Uterus (tissue), 4 donors: ENCODE measurements at places on chromosomes 16 and 17.

DNA sequence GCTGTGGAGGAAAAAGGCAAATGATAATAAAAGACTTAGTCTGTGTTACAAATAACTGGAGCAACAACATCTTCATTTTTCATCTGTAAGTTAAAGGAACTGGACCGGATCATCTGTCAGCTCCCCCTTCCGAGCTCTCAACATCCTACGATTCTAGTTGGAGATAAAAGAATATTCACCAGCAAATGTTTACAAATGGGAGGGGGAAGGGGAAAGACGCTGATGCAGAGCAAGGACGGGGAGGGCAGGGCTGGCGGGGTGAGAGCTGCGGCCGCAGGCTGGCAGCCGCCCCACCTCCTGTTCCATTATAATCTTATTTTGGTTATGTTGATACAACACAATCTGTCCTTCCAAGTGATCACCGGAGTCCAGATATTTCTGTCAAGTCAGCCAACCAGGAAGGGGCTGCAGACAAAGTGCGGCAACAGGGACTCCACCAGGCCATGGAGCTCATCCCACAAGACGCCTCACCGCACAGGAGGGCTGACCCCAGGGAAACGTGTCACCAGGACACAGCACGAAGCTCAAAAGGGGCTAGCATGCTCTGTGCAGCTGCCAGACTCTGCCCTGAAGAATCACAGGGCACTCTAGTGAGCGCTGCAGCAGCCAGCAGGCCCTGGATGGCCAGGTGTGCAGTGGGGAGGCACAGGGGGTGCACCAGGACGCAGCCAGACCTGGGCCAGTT is 19.7 kb downstream of the FBXO31 start:
- H3K4me3 ChIP-seq: no peak overlapping the region
- peak overlapping the region; percentile 78 for H3K27ac ChIP-seq
- DNase-seq: peak; percentile 57
- H3K36me3 ChIP-seq: no peaks in the 10 kb centered on the region
- peaks cover 6% of the 10 kb centered on the region for H3K4me1 ChIP-seq

- H3K4me1 ChIP-seq: peaks cover 8% of the 10 kb centered on the region
- no peaks in the 10 kb centered on the region for H3K27me3 ChIP-seq
Measured at GRCh38 chr16:14399378-14400284, 230.4 kb downstream of the PARN start.

GRCh38 chr16:85227084-85227945 is 115.0 kb upstream of the CIBAR2 start:
- no peak for DNase-seq
- no peak overlapping the region for H3K27ac ChIP-seq
- no peaks in the 10 kb centered on the region for H3K36me3 ChIP-seq

DNA sequence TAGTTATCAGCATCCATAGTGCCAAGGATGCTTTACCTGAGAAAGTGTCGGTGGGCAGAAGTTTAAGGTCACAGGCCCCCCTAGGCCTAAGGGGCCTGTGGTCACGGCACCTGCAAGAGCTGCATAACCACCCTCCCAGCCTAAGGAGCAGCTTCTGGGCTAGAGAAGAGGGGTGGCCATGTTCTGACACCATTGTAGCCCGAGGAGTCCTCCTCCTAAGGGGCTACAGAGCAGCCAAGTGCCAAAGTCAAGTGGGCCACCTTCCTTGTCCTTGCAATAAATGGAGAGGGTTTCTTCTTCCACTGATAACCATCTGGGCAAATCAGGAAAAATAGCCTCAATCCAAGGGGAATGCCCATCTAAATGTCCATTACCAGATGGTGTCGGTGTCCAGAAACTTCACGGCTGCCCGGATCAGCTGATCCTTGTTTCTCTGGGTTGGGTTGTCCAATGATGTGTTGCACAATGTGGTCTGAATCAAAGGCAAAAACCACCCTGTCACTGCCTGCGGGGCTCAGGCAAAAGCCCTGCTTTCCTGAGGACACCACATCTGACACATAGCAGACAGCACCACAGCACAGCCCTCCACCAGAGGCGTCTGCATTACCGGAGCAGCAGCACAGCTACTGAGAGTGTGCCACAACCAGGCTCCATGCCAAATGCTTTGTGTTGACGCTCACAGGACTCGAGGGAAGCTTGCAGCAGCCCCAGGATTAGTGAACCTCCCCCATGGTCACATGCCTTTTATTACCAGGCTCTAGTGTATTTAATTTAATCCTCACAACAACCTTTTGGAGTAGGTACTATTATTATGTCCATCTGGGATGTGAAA is 12.8 kb downstream of the ATPAF2 start:
- no peaks in the 10 kb centered on the region for H3K27me3 ChIP-seq
- no peaks in the 10 kb centered on the region for H3K4me1 ChIP-seq
- H3K36me3 ChIP-seq: no peaks in the 10 kb centered on the region
- no peak overlapping the region for H3K27ac ChIP-seq

DNA sequence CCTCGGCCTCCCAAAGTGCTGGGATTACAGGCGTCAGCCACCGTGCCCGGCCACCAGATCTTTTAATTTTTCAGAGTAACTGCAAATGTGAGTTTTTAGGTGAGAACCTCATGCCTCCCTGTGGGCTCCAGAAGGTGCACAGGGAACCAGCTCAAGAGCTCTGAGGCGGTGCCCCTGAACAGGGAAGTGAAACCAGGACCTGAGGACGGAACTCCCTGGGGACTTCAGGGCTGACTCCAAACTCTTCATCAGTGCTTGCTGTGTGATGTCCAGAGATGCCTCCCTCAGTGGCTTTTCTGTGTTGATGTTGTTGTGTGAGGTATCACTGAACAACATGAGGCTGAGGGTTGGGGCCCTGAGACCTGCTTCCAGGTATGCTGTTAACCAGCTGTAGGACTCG is 23.8 kb downstream of the SLC12A3 start:
- H3K27ac ChIP-seq: no peak overlapping the region
- no peaks in the 10 kb centered on the region for H3K4me1 ChIP-seq
- H3K27me3 ChIP-seq: no peaks in the 10 kb centered on the region
- H3K4me3 ChIP-seq: no peak overlapping the region
- DNase-seq: no peak

GRCh38 chr17:27451906-27452305 is 4.3 kb upstream of the KSR1 start:
- H3K36me3 ChIP-seq: no peaks in the 10 kb centered on the region
- no peak overlapping the region for H3K4me3 ChIP-seq
- DNase-seq: no peak
- no peaks in the 10 kb centered on the region for H3K27me3 ChIP-seq
- no peaks in the 10 kb centered on the region for H3K4me1 ChIP-seq

GRCh38 chr16:17302214-17302613 is 168.5 kb downstream of the XYLT1 start:
- no peaks in the 10 kb centered on the region for H3K36me3 ChIP-seq
- no peak overlapping the region for H3K4me3 ChIP-seq
- H3K27me3 ChIP-seq: no peaks in the 10 kb centered on the region
- H3K4me1 ChIP-seq: no peaks in the 10 kb centered on the region
- H3K27ac ChIP-seq: no peak overlapping the region

DNA sequence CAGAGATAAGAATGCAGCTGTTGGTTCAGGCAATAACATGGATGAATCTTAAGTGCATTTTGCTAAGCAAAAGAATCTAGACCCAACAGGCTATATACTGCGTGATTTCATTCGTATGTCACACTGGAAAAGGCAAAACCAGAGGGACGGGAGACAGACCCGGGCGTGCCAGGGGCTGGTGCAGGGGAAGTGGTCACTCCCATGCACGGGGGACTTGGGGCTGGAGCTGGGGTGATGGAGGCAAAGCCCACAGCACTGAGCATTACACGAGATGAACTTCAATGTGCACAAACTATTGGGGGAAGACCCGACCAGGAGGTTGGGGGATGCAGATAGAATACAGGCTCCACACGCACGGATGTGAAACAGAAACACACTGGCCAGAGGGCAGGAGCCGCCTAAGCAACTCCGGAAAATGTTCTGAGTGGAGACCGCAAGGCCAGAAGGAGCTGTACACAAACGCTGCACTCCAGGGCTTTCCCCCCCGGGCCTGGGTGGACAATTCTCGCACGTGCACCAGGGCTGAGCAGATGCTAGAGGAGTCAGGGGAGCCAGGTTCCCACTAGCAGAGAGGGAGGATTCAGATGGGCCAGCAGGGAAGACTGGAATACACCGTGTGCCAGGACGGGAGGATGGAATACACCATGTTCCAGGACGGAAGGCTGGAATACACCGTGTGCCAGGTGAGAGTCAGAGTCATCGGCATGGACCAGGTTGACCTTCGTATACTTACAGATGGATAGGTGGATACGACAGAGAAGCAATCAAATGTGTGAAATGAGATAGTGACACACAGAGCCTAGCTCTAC is 11.3 kb downstream of the LMF1 start:
- DNase-seq: no peak
- H3K27ac ChIP-seq: no peak overlapping the region
- H3K4me3 ChIP-seq: no peak overlapping the region
- H3K4me1 ChIP-seq: no peaks in the 10 kb centered on the region

DNA sequence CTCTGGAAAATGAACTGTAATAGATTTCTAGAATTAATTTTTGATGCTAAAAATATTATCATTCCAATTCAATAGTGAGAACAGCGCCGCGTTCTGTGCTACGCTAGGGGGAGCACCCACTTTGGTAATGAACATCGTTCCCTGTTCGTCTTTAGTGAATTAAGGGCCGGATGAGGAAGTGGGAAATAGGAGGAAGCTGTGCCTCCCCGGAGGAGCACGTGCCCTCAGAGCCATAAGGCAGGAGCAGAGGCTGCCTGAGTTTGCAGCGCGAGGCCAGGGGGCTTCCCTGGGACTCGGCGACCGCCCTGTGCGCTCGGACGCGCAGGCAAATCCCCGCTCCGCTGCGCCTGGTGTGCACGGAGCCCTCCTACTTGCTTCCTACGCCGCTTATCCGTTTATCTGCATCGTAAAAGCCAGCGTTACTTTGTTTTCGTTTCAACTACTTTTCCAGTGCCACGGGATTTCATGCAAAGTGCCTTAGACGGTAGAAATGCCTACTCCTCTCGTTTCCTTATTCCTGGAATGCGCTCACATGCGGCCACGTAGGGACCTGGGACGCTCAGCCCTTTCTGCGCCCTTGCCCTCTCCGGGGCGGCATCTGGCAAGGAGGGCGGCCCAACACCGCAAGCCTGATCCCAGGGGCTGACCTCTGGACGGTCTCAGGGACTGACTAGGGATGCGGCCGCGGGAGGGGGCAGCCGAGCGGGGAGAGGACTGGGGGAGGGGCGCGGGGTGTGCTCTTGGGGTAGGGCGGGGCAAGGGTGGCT is 76.4 kb downstream of the KCNJ12 start:
- no peaks in the 10 kb centered on the region for H3K4me1 ChIP-seq
- DNase-seq: peak; percentile 49
- H3K27me3 ChIP-seq: no peaks in the 10 kb centered on the region
- H3K4me3 ChIP-seq: peak overlapping the region; percentile 1
- H3K36me3 ChIP-seq: no peaks in the 10 kb centered on the region

DNA sequence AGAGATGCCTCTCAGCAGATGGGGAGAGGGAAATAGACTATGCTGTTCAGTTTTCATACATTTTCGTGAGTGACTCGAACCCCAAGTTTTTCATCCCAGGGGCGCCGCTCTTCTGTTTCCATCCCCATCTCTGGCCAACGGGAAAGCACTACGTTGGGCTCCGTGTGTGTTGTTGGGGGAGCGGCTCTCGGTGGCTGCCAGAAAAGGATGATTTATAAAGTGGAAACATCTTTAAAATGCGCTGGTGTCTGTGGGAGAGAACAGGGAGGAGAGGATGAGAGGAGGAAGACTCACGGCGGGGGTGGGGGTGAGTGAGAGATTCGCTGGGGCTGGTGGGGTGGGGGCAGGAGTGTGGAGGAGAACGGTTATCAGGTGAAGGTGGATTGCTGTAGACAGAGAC is 5.8 kb downstream of the TBX4 start:
- H3K27me3 ChIP-seq: peaks cover 12% of the 10 kb centered on the region
- no peaks in the 10 kb centered on the region for H3K4me1 ChIP-seq
- no peak overlapping the region for H3K4me3 ChIP-seq
- DNase-seq: no peak

DNA sequence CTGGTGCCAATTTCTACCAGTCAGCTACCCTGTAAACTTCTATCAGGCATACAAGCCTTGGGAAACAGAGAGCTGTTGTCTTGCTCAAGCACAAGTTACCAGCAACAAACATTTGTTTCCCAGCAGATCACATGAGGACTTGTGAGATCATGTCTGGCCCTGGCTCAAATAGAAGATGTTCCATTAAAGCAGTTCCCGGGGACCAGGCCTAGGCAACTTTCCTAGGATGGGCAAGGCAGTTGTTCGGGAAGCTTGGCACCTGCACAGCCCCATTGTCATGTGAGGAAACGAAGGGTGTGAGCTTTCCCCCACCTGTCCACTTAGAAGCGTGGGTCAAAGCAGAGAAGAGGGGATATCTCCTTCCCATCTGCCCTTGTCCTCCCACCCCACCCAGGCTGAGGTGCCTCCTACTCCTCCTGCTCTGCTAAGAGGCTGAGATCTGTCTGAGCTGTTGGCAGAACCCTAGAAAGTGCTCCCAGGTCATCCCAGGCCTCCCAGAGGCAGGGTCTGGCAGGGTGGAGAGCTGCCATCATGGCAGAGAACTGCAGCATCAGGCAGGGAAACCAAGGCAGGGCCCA is 11.2 kb upstream of the SLC47A2 start:
- H3K27me3 ChIP-seq: no peaks in the 10 kb centered on the region
- DNase-seq: peak; percentile 73
- H3K4me3 ChIP-seq: no peak overlapping the region
- H3K36me3 ChIP-seq: no peaks in the 10 kb centered on the region

DNA sequence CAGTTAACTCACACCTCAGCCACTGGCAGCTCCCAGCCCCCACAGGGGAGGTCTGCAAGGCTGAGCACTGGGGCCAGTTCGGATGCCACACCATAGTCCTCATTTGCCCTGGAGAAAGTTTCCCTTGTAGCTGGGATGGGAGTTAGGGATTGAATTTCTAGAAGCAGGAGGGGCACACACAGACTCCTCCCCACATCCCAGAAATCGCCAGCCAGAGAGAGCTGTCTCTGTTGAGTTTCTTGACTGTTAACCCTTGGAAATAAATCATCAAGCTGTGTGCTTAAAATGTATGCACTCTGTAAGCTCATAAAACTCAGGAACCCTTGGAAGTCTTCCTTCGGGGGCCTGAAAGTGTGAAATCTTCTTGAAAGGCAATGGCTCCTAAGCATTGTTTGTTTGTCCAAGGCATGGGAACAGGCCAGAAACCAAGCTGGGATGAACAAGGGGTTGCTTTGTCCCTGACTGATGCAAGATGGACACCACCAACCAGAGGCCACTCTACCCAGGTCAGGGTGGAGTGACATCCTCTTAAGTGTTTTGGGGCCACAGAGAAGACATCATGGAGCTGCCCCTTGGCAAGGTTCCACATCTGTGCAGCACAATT is 394 bp upstream of the PRM3 start:
- H3K4me3 ChIP-seq: no peak overlapping the region
- no peaks in the 10 kb centered on the region for H3K36me3 ChIP-seq
- H3K4me1 ChIP-seq: no peaks in the 10 kb centered on the region
- no peak for DNase-seq
- H3K27me3 ChIP-seq: no peaks in the 10 kb centered on the region
- peak overlapping the region; percentile 9 for H3K27ac ChIP-seq

DNA sequence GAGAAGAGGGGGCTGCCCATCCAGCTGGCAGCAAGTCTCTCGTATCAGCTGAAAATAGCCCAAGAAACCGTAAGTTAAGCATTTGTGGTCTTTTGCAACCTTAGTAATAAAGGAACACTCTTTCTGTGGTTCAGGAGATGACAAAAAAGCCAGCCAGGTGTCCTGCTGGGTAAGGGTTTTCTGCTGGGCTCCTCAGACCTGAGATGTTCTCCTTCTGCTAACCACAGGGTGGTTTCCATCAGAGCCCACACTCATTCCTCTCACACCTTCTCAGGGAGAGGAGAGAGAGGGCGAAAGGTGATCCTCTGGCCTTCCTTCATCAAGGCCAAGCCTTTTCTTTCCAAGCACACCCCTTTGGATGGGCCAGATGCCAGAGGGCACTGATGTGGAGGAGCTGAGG is 70.7 kb downstream of the TEX14 start:
- no peaks in the 10 kb centered on the region for H3K36me3 ChIP-seq
- no peak for DNase-seq
- H3K27ac ChIP-seq: no peak overlapping the region
- no peaks in the 10 kb centered on the region for H3K4me1 ChIP-seq
- no peaks in the 10 kb centered on the region for H3K27me3 ChIP-seq
- no peak overlapping the region for H3K4me3 ChIP-seq
